ENCODE measurements at places on chromosomes 5 and 9.

DNA sequence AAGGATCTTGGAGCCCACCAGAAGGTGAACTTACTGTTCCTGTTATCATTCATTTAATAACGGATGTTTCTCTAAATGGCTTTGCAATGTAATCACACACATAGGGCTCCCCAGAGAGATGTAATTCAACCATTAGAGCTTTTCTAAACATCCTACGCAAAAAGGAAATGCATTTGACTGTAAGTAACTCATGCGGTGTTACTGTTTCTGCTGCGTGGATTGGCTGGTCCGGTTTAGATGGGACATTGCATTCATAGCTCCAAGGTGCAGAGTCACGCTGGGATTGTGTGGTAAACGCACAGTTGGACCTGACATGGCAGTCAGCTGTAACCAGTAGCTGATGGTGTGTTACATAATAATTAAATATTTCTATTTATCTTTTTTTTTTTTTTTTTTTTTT is 185.5 kb upstream of the OTULINL start:
- no peak for DNase-seq

- no peak for DNase-seq
Observed at GRCh38 chr9:132846918-132847515, 31.1 kb downstream of the AK8 start.

DNA sequence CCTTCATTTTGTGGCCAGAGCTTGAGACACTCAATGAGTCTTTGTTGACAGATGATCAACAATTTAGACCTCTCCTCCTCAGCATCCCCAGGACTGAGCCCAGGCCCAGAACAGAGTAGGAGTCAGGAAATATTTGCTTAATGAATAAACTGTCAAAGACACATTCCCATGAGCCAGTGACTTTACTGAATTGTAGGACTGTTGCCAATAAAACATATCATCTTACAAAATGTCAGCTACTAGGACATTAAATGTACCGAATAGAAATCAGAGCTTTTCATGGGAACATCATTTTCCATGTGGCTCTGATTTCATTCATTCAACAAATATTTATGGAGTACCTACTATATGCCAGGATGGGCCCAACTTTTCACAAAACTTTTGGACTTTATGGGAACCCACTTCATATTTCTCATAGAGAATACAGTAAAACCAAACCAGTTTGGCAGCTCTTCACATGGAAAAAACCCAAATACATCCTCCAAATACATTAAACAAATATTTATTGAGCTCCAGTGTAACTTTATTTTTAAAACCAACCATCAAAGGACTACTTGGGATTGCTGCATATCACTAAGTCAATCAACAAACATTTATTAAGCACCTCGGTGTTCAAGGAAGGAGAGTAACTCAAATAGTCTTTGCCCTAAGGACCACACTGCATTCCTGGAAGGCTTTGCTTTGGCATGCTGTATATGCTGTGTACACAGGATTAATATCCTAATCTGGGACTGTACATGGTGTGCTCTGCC is 11.4 kb downstream of the VDAC1 start:
- no peak for DNase-seq

DNA sequence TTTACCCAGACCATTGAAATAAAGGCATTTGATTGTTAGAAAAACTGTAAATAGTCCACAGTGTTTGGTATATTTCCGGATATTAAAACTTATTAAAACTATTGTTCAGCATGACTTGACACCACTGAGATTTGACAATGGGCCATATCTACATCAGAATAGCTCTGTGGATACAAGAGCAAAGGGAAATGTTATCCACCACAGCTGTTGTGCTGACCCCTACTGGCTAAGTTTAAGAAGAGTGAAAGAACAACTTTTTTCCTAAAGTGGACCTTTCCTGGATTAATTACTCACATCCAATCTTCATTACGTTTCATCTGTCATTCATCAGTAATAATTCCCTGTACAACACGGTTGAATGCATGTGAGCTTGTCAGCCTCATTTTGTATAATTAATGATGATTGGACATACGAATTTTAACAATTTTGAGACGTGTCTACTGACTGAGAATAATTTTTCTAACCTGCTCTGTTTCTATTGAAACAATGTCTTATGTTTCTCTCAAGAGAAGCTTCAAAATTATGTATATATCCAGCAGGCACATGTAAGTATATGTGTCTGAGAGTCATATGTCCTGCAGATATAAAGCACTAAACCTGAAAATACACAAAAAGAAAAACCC is 1952.6 kb downstream of the MAT2B start:
- DNase-seq: no peak

DNA sequence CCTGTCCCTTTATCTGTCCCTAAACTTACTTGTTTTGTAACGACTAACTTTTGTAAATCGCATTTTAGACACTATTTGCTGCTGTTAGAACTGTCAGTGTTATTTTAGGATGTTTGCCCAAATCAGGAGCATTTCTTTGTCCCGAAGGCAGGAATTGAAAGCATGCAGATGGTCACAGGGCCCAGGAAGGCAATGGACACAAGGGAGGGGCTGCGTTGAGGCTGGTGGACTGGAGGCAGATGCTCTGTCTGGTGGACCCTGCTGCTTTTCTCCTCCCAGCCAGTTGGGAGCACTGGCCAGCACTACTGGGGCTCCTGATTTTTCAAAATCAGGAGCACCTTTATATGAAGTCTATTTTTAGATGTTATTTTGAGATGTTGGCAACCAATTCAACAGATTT is 31.7 kb downstream of the DOCK2 start:
- no peak for DNase-seq

- DNase-seq: no peak
Observed at GRCh38 chr5:177105691-177106476, 19.2 kb downstream of the FGFR4 start.

DNA sequence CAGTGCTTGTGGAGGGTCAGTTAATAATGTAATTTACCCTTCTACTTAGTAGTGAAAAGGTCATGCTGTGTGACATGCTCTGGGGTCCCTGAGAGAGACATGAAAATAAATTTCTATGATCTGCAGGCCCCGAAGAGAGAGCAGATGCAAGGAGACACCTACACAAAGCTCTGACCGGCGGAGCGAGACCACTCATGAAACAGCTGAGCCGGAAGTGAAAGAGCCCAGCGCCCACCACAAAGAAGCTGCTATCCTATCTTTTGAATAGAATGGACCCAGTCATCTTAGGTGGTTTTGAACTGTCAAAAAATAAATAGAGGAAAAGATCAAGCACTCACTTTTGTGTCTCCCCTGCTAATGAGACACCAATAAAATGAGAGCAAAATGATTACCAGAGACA is 190.0 kb downstream of the MED10 start:
- DNase-seq: no peak

GRCh38 chr5:3778000-3778550 is 182.4 kb downstream of the IRX1 start:
- DNase-seq: no peak

DNA sequence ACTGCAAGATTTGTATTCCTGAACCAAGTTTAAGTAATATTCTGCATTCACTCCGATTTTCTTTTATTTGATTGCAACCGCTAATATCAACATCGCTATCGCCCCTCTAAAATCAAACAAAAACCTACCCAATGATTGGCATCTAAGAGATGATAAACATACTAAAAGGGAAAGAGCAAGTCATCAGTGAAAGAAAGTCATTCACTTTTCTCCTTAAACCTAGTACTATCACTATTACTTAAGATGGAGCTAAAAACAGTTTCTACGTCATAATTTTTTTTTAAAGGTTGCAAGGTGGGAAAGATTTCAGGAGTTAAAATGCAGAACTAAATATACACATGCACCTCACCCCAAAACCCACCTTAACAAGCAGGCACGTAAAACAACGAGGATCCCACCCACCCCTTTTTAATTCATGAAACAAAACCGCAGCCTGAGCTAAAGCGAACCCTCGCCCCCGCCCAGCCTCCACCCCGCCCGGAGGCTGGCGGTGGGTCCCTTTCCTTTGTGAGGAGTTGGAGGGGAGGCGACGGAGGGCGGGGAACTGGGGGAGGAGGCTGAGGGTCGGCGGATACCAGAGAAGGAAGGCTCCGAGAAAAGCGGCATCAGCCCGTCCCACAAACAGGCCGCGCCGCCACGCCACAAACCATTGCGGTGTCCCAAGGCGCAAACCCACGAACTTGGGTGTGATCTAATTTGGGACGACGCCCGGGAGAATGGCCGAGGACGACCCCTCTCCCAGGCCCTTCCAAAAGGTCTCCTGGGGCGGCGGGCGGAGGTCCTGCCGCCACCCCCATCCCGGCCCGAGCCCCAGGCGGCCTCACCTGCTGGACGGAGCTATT is 861 bp downstream of the UBQLN1 start:
- DNase-seq: no peak

DNA sequence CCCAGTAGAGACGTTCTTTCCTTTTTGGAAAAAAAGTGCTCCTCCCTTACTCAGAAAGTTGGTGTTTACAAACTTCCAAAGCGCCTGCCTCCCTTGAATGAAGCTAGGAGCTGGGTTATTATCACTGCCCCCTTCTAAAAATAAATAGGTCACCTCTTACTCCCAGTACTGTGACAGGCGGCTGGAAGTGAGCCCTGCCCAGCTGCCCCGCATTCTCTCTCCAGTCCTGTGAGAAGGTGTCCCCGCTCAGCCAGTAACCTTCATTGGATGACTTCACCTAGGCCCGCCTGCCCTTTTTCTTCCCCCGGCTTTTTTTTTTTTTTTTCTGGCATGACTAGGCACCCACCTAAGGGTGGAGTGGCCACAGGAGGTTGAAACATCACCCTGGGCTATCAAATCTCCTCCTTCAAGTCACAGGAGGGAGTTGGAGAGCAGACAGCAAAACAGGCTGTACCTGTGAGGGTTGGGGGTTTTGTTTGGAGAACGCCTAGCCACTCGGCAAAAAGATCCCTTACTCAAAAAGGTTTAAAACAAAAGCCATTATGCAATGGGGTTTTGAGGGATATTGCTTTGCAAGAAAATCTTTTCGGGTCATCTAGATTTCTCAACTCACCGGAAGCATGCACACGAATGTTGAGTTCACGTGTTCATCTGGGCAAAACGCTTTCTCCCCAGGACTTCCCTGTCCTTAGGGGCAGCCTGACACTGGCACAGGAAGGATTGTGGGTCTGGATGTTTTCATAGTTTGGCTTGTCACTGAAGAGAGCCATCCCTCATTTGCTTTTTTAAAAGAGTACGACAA is 43.3 kb upstream of the ZNF622 start:
- no peak for DNase-seq
